ENCODE measurements at places on chromosomes 13 and 19.

DNA sequence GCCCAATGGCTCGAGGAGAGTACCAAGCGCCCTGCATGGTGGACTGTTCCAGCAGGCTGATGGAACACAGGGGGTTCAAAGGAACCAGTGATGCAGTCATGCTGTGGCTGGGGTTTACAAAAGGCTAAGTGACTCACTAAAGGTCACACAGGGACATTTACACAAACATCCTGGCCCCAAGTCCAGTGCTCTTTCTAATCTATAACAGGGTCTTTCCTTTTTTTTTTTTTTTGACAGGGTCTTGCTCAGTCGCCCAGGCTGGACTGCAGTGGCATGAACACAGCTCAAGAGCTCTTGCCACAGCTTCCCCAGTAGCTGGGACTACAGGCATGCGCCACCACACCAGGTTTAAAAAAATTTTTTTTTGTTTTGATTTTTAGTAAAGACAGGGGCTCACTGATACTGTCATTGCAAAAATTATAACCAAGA lies 2.8 kb upstream of the SLC25A15 start:
- no peak for DNase-seq

GRCh38 chr19:57709616-57710015 lies 612 bp upstream of the ZNF154 start:
- DNase-seq = no peak

- no peak for DNase-seq
These were observed 1.3 kb upstream of the IRF2BP1 start for GRCh38 chr19:45887200-45887710.

GRCh38 chr19:11475861-11476260 lies 5.0 kb downstream of the ELAVL3 start:
- no peak for DNase-seq

- no peak for DNase-seq
These were observed 1325.2 kb upstream of the PRR20A start for GRCh38 chr13:55815458-55816033.

DNA sequence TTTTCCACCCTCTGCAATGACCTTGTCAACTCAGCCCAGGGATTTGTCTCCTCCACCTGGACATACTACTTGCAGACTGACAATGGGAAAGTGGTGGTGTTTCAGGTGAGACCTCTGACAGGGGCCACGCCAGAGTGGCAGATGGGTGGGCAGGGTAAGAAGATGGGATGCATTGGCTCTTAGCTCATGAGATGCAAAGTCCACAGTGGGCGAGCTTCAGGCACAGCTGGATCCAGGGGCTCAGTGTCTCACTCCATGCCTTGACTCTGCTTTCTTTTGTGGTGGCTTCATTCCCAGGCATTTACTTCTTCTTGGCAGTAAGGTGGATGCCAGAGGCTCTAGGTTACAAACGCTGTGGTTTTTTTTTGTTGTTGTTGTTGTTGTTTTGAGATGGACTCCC lies 3.4 kb downstream of the TMEM59L start:
- DNase-seq = no peak

GRCh38 chr19:48090281-48090802 lies 20.3 kb downstream of the PLA2G4C start:
- no peak for DNase-seq

- DNase-seq = no peak
These were observed 3.0 kb upstream of the NDFIP2 start for GRCh38 chr13:79477968-79478367.

DNA sequence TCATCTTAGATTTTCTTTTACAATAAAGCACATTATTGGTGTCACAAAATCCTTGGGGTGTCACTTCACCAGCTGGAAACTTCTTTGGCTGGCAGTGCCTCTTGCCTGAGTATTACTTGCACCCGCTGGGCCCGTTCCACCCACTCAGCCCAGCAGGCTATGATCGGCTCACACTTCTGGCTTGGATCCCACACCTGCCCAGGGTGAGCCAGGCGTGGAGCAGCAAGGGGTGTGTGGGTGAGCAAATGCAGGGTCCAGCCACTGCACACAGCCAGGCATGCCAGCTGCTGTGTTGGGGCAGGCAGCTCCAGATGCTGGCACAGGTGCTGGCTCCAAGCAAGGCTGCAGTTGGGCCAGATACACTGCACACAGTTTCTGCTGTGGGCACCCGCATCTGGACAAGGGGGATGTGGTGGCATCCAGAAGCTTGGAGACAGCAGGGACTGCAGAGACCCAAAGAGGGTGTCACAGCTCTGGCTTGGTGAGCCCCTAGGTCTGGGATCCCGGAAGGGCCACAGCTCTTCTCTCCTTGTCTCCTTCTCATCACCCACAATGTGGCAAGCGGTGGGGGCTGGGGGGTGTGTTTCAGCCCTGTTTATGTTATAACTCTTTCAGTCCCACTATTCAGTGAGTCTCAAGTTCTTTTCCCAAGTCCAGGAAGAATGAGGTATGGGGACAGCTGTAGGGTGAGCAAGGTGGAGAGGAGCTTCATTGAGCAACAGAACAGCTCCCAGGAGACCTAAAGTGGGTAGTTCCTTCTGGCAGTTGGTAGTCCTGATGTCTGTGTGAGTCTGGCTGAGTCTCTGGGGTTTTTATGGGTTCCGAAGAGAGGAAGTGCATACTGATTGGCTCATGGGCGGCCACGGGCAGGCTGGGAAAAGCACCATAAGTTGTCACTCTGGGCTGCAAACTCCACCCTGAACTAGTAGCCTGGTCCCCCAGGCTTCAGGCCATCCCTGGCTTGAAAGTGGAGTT lies 25.3 kb upstream of the TBC1D4 start:
- no peak for DNase-seq

GRCh38 chr19:55285229-55285890 lies 1.6 kb downstream of the BRSK1 start:
- DNase-seq = no peak

DNA sequence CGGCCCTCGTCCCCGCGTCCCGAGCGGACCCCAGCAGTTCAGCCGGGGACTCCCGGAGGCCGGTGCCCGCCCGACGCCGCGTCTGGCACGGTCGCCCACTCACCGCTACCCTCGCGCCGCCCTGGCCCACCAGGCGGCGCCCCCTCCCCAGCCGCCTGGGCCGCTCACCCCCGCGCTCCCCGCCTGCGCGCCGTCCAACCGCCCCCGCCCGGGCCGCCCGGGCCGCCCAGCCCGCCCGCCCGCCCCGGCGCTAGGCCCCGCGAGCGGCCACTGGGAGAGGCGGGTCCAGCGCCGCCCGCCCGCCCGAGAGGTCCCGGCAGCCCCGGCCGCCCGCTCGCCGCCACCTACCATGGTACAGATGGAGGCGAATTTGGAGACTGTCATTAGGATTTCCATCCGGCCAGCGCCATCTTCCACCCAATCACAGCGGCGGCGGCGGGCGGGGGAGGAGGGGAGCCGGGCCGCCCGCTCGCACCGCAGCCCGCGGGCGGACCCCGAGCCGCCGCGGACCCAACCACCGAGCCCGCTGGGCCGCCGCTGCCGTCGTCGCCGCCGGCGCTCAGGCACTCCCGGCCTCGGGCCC lies at the start of gene USP12:
TSS of gene USP12 (minus strand) at position 568 of the 583 bp plus-strand sequence. CDS start at position 396, 172 bp downstream.
- DNase-seq = no peak

DNA sequence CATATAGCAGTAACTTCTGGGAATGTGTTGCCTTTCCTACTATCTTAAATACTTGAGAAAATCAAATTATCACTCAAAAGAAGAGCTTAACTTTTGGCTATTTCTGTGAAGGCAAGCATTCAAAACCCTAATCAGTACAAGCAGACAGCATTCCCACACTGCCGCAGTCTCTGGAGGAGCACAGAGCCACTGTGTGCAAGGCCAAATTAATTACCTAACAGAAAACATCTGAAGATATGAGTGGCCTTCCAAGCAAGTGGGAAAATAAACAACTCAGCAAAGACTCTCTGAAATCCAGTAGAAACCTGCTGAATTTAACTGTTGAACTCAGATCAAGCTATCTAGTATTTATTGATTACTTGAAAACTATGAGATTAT lies 68.2 kb downstream of the COL4A1 start:
- DNase-seq = no peak

- no peak for DNase-seq
These were observed 9.8 kb downstream of the BICRA start for GRCh38 chr19:47618771-47619170.

- no peak for DNase-seq
These were observed 21.8 kb downstream of the MRPS12 start for GRCh38 chr19:38952395-38953165.

GRCh38 chr13:48131533-48131932 lies 36.6 kb upstream of the MED4 start:
- DNase-seq = no peak

DNA sequence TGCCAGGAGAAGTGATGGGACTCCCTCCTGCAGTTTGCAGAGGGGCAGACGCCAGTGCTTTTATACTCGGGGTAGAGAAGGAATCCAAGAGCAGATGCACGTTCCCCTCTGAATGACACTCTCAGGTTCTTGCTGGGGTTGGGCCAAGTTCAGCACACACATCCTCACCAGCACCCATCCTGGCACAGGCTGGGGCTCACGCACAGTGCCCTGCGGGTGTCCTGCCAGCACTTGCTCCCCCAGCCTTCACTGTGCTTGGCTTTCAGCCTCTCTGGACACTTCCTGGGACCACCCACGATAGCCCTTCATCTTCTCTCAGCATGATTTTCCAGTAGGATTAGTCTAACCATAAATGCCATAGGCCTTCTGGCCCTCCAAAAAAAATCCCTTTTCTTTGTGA lies 158.6 kb downstream of the ZNF536 start:
- DNase-seq = no peak

- DNase-seq = no peak
These were observed 4.0 kb downstream of the COL4A1 start for GRCh38 chr13:110302997-110303396.

- no peak for DNase-seq
These were observed 12.8 kb downstream of the SHC2 start for GRCh38 chr19:447816-448560.

DNA sequence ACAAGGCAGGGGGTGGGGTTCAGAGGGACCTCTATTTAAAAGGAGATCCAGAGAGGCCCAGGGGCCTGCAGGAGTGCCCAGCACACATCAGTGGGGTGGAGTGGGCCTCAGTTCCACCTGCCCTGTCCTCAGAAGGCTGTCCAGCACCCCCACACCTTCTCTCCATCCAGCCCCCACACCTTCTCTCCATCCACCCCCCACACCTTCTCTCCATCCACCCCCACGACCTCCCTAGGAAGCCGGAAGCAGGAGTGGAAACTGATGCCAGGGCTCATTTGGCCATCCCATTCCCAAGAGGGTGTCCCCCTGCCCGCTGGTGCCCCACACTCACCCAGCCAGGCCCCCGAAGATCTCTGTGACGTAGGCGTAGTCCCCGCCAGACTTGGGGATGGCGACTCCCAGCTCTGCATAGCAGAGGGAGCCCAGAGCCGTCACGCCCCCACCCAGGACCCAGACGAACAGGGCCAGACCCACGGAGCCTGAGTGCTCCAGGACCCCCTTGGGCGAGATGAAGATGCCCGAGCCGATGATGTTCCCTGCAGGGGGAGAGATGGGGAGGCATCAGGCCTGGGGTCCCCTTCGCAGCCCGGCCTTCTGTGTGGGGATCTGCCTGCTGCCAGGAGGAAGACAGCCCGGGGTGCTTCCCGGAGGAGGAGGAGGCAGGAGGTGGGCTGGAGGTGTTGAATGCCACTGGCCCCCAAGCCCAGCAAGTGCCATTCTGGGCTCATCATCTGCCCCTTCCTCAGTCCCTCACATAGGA lies 10.0 kb downstream of the SLC7A10 start:
- DNase-seq = no peak

- DNase-seq = no peak
These were observed 586 bp downstream of the MRI1 start for GRCh38 chr19:13764821-13765394.

DNA sequence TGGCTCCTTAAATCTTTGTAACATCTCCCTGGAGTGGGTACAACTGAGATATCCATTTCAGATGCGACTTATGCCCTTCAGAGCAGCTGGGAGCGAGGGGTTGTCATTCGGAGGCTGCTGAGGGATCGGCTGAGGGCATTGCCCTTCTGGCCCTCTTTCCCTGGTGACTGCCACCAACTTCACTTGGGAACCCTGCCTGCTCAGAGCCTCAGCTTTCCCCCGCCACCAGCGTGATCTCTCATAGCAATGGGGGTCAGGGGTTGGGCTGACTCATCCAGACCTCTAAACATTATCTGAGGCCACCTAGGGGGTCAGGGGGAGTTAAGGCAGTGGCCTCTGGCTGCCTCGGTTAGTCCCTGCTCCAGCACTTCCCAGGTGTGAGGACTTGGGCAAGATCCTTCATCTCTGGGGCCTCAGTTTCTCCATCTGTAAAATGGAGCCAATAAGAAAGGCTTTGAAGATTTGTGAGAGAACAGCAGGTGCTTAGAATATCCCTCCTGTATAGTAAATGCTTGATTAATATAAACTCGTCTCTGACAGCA lies 1.1 kb downstream of the PRX start:
- no peak for DNase-seq

- no peak for DNase-seq
These were observed 1.0 kb upstream of the REX1BD start for GRCh38 chr19:18587561-18587960.

GRCh38 chr19:10625762-10626138 lies 397 bp downstream of the SLC44A2 start:
- no peak for DNase-seq

DNA sequence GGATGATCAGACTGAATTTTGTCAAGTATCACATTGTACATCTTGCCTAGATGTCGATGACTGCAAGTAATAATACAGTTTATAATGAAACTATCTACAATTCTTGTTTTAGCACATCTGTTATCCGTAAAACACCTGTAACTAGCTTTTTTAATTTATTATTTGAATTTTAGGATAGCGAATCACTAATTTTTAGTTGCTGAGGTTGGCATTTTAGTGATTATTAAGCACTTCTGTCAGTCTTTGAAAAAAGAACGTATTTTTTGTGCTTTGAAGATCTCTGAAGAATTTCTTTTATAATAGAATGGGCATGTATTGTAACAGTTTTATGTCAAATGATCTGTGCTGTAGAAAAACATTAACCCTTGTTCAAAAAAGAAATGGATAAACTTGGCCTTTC lies 11.5 kb upstream of the MLNR start:
- DNase-seq = no peak

GRCh38 chr13:89899302-89900103 lies 1448.0 kb upstream of the MIR17HG start:
- DNase-seq = no peak

DNA sequence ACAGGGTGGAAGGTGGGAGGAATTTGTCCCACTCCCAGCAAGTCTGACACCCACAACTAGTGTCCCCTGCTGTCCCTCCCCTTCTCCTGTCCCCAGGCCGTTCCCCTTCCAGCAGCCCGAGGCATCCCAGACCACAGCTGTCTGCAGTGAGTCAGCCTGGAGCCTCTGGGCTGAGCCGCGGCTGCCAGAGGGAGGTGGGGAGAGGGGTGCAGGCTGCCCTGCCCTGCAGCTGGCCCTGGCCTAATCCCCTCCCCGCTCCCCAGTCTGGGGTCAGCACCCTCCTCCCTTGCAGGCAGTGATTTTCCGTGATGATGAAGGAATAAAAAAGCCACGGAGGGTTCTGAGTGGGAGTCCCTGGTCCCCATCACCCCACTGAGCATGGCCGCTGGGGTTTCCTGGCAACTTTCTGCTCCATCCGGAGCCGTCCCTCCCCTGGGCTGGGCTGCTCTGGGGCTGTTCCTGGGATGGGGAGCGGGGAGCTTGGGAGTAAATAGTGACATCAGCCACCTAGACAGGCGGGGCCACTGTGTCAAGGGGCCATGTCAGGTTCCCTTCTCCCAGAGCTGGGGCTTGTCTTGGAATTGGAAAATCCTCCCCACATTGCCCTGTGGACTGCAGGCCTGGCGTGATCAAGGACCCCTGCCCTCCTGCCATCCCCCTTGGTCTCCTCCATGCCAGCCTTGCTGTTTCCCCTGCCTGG lies 16.8 kb downstream of the SPC24 start:
- DNase-seq = no peak

GRCh38 chr19:46426035-46426505 lies 2.7 kb downstream of the PNMA8C start:
- DNase-seq = no peak
